ENCODE measurements at places on chromosomes 7 and 10.

DNA sequence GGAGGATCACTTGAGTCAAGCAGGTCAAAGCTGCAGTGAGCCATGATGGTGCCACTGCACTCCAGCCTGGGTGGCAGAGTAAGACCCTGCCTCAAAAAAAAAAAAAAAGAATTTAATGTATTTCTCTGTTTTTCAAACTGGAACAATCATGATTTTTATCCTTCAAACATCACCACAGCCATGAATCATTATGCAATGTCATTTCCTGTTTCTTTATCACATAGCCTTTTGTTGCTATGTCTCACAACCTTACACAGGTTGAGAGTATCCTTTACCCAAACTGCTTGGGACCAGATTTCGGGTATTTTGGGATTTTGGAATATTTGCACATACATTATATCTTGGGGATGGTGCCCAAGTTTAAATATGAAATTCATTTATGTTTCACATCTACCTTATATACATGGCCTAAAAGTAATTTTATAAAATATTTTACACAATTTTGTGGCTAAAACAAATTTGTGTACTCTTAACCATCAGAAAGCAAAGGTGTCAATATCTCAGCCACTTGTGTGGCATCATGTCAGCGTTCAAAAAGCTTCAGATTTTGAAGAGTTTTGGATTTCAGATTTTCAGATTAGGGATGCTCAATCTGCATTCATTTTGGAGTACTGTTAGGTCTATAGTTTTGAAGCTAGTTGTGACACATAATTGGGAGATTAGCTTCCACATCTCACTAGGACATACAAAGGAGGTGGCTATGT lies 8.2 kb downstream of the NT5C3A start:
- DNase-seq = peak; percentile 65

- no peak for DNase-seq
Measured at GRCh38 chr7:44187636-44188416, 1.4 kb downstream of the GCK start.

- no peak for DNase-seq
Measured at GRCh38 chr10:15797346-15797745, 63.0 kb downstream of the MINDY3 start.

- DNase-seq = no peak
Measured at GRCh38 chr10:43278216-43278615, 11.4 kb upstream of the RASGEF1A start.
